Activated CD4-positive, alpha-beta T cell treated with anti-CD3 and anti-CD28 coated beads, Interleukin-2, amount 10 ng/mL, durations not matched to agents 7 days and 5 days (primary cell): ENCODE measurements at places on chromosomes 6 and 20. TPM values are rescaled to one million over a fixed set of nuclear protein-coding genes. Genes with fewer than 3 reads are reported as not detected.
A peak's percentile ranks its signal among the peaks of the same experiment; 100 is the strongest.

GRCh38 chr6:125104425-125104824 is 49.1 kb upstream of the TPD52L1 start:
- DNase-seq = no peak

DNA sequence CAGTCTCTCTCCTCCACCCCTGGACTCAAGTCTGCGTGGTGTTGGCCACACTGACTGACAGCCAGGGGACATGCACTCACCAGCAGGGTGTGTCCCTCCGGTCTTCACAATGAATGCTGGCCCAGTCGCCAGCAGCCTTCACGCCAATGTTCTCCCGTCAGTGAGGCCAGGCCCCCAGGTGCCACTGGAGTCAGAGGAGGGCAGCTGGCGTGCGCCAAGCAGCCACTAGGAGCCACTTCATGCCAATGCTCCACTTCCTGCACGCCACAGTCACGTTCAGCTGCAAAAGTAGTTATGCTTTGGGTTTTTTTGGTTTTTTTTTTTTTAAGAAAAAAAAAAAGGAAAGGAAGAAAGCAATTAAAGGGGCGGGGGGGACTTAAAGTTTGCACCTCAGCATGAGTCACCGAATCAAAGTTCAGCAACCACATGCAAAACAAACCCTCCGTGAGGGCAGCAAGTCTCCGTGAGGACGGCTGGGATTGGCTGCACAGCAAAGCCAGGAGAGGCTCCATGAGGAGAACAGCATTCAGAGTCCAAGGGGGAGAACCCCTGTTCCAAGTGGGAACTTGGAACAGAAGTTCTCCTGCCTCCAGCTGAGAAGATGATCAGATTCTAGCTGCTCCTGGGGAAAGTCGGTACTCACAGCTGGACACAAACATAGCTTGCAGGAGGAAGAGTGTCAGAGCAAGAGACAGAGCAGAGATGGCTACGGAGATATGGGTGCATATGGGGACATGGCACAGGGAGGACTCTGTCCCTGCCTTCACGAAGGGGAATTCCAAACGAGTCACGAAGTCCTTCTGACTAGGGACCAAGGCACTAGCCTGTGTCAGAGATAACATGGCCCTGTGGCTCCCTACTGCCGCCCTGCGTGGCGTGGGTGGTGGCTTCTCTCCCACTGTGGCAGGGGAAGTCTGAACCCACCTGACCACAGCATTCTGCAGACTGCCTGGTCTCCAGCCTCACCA is at the start of gene ZC3H12D:
ZC3H12D (minus strand) TSS at position 282 of the 968 bp plus-strand sequence. CDS start 10,471 bp downstream, outside the sequence.
- peak; percentile 85 for DNase-seq

- no peak for DNase-seq
Observed at GRCh38 chr6:23173234-23173633, 603.9 kb downstream of the HDGFL1 start.

- DNase-seq = no peak
Observed at GRCh38 chr20:62830251-62830650, 13.4 kb downstream of the COL9A3 start.

- DNase-seq = no peak
Observed at GRCh38 chr6:13953061-13953705, 28.4 kb downstream of the RNF182 start.

DNA sequence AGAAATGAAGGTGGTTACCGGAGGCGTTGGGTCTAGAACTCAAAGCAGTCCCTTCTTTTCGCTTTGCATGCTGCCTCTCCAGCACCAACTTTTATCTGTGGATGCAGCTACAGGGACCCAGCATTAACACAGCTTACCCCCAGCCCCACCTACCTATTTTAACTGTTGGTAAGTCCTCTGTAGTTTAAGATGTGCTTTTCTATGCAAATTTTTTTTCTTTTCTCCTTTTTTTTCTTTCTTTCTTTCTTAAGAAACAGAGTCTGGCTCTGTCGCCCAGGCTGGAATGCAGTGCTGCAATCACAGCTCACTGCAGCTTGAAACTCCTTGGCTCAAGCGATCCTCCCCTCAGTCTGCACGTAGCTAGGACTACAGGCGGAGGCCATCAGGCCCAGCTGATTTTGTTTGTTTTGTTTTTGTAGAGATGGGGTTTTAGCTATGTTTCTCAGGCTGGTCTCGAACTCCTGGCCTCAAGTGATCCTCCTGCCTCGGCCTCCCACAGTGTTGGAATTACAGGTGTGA is 6.5 kb upstream of the USP45 start:
- DNase-seq = no peak

DNA sequence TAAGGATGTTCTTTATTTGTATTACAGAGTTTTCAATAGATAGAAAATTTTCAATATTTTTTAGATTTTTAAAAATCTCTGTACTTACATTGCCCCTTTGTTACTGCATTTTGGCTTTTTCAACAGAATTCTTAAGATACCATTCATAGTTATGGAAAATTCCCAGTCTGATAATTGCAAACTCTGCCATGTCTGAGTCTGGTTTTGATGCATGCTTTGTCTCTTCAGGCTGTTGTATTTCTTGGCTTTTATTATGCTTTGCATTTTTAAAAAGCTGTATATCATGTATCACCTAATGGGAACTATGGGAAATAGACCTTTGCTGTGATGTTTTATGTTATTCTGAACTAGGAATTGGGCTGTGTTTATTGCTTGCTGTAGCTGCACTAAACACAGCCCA is 898.9 kb upstream of the ADGRB3 start:
- DNase-seq = no peak

The TUBB2B gene
- total RNA-seq = not detected

The TSBP1 gene
- not detected for total RNA-seq

- no peak for DNase-seq
Observed at GRCh38 chr6:49541210-49541724, 9.2 kb upstream of the C6orf141 start.

The FNDC11 gene
- 0.15 TPM for total RNA-seq

The GLO1 gene
- total RNA-seq = 85.6 TPM

- no peak for DNase-seq
Observed at GRCh38 chr6:92110403-92110802, 1309.0 kb downstream of the EPHA7 start.

The RIPOR2 gene
- total RNA-seq = 287 TPM

- DNase-seq = peak; percentile 49
Observed at GRCh38 chr20:62925420-62926228, 681 bp downstream of the DIDO1 start.

GRCh38 chr6:38387971-38388370 is 251.8 kb downstream of the BTBD9 start:
- DNase-seq = no peak

DNA sequence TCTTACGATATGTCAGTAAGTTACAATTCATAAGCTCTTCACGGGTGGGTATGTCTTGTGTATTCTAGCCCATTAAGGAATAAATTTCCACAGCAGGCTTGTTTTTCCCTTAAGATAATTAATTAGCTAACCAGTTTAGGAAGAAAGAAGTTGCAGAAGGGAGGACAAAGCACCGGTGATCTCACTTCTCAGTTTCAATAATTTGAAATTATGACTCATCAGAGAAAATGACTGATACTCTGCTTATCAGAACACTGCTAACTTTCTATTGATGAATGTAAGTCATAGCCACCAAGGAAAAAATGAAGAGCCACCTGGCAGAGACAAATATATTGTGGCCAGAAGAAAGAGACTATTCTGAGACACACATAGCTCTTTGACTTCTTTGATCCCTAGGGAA is 35.0 kb upstream of the ENTPD6 start:
- DNase-seq = no peak

The TBX18 gene
- total RNA-seq = not detected

The ZNF337 gene
- 15.1 TPM for total RNA-seq

- no peak for DNase-seq
Observed at GRCh38 chr6:3039384-3039783, 28.9 kb upstream of the RIPK1 start.

- no peak for DNase-seq
Observed at GRCh38 chr20:3648951-3649350, 14.2 kb downstream of the GFRA4 start.

The HLA-DQB2 gene
- total RNA-seq = 1.3 TPM

DNA sequence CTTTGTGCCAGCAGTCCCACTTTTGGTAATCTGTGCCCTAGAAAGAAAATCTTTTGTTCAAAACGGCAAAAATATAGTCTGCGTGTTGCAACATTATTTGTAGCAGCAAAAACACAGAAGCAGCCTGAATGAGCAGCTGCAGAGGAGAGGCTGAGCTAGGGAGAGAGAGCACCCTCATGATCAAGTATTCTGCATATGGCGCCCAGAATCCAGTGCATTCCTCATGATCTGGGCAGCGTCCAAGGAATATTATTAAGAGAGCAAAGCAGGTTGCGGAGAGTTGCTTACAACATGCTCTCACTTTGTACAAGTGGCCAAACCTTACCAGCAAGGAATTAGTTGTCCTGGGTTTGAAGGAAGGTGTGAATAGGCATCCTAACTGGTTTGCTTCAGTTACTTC is 25.9 kb downstream of the KIZ start:
- no peak for DNase-seq

The CD2AP gene
- 40.3 TPM for total RNA-seq

The TRMT11 gene
- 16.3 TPM for total RNA-seq
